ENCODE measurements at places on chromosomes 2 and 18. TPM values are rescaled to one million over a fixed set of nuclear protein-coding genes. Genes with fewer than 3 reads are reported as not detected.
A peak's percentile ranks its signal among the peaks of the same experiment; 100 is the strongest.

The TEX44 gene
- total RNA-seq, result not detected

DNA sequence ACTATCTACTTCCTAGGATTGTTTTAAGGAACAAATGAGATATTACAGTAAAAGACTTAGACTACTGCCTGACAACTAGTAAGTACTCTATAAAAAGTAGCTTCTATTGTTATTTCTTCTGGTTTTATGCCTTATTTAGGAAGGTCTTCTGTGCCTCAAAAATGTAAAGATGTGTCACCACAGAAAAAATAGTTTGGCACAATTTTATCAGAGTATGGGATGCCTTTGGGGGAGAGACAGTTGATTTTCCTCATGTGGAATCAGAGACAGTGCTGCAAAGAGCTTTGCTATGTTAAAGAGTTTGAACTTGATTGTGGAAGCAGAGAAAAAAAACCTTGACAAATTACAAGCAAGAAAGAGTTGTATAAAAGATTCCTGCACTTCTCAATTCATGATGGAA lies 98.4 kb downstream of the EHBP1 start:
- no peak for DNase-seq

- DNase-seq, result no peak
Measured at GRCh38 chr2:235636546-235636945, 142.7 kb downstream of the AGAP1 start.

GRCh38 chr2:203706403-203706802 lies at the start of gene CD28:
TSS of gene CD28 (plus strand) at chr2:203706639. CDS start at chr2:203706697, 58 bp downstream.
- peak; percentile 65 for DNase-seq

DNA sequence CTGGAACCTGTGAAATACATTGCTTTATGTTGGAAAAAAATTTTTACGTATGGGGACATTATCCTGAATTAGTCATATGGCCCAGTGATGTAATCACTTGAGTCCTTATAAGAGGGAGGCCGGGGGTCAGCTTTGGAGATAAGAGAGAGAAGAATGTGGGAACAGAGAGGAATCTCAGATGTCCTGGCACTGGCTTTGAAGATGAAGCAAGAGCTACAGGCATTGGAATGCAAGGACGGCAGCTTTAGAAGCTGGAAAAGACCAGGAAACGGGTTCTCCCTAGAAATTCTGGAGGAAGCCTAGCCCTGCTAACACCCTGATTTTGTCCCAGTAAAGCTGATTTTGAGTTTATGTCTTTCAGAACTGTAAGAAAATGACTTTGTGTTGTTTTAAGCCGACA lies 1129.9 kb upstream of the GYPC start:
- DNase-seq, result no peak

- DNase-seq, result no peak
Measured at GRCh38 chr2:181924336-181924735, 32.8 kb downstream of the ITPRID2 start.

DNA sequence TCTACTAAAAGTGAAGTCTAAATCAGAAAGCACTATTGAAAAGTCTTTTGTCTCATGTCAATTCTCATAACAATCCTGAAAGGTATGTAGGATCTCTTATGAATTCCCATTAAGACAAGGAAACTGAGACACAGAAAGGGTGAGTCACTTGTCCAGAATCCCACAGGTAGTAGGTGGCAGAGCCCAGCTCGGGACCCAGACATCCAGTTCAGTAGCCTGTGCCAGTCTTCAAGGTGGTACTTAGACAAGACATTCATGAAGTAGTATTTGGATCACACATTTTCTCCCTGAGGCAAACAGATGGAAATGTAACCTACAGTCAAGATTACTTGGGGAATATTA lies 14.8 kb upstream of the PARD3B start:
- no peak for DNase-seq

DNA sequence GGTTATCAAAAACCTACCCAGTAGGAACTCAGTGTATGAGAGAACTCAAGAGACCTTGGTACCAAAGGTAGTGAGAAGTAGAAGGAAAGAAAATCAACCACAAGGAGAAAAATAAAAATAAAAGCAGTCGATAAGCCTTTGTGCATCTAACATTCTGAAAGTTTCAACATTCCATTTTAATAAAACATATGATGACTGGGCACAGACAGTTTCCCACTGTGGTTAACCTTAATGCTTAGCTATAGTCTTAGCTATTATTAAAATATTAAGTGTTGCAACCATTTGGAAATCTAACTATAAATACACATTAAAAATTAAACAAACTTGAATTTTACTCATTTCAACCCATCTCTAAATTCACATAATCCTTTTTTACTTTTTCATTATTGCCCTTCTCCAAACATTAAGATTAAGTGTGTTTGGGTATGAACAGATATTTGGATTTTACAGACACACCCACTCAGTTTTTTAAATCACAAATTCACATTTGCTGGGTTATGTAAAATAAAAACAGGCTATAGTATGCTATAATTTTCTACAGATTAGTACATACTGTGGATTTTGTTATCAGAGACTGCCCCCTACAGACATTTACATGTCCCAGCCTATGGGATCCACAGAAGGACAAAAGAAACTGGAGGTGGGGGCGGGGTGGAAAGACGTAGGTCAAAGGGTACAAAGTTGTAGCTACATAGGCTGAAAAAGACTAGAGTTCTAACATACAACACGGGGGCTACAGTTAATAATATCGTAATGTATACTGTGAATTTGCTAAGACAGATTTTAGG lies 32.8 kb downstream of the SRBD1 start:
- DNase-seq, result no peak

DNA sequence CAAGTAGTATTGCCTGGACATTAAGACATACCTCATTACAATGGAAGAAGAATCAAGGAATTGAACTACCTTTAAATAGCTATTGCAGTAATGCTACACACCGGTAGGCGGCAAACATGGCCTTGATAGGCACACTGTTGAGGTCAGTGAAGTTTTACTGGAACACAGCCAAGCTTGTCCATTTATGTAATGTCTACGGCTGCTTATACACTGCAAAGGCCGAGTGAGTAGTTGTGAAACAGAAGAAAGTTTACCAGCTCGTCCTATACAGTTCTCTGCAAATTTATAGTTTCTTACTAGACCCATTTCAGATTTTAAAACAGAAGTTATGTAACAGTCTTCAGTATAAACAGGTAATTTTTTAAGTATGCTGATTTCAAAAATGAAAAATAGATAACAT lies 38.8 kb downstream of the PPP4R1 start:
- DNase-seq, result peak; percentile 79
